Kidney epithelial cell (primary cell): ENCODE measurements at places on chromosomes 2 and 18. TPM values are rescaled to one million over a fixed set of nuclear protein-coding genes. Genes with fewer than 3 reads are reported as not detected.

DNA sequence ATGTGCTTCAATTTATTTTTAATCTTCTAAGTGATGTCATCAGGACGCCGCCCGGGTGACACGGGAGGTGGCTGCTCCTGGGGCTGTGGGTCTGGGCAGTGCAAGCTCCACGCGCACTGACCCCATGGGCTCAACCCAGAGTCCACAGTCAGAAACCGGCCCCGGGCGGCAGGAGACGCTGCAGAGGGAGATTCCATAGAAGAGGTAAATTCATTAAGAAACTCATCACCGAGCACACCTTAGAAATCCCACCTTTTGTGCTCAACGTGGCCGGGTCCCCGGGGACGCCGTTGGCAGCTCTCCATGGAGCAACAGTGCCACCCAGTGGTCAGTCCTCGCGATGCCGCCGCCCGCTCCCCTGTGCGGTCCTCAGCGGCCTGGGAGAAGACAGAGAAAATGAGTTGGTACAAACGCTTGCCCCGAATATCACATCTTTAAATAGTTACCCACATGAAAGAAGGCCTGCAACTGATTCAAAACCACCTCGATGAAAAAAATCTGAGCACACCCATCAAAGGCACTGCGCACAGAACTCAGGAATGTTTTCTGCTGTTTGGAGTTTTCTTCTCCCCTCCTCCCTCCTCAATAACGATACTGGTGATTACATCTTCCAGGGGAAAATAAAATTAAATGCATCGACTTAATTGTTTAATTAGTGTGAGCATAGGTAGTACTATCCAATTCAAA lies 92.6 kb downstream of the CMPK2 start:
- DNase-seq, result no peak

GRCh38 chr18:24168496-24168895 lies 29.6 kb downstream of the CABYR start:
- DNase-seq, result no peak

GRCh38 chr2:157782057-157782845 lies 93.9 kb downstream of the ACVR1 start:
- DNase-seq, result no peak

DNA sequence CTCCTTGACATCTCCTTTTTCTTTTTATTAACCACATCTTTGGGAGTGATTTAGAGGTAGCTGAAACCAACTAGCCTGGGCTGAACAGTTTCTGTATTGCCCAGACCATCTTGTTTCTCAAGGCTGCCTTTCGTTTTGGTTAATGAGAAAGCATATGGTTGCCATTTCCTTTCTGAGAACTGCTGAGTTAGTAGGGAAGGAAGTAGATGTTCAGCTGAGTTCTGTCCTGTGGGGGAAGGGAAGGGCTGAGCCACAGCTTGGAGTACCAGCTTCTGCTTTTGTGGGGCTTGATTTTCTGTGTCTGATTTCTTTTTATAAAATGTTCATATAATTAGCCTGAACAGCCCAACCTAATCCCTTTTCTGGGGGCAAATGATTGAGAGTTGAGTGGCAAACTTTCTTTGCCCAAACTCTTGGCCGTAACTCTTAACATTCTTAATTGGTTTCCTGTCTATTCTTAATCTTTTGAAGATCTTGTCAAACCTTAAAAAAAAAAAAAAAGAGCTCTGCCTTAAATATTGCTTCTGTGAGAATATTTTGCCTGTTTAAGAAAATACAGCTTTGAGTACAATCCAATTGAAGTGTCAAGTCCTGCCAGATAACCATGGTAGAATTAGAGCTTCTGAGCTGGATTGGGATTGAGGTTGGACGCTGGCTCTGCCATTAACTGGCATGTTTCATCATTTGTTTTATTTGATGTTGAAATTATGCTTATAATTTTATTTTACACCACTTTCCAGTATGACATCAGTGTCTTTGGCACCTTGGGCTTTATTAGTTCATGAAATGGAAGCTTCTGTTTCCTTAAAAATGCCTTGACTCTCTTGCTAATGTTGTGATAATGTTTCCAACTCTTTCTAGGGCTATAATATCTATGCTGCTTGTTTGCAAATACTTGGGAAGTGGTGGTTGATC lies 1.9 kb upstream of the NABP1 start:
- no peak for DNase-seq

SERPINB3 gene
- total RNA-seq, result not detected in 2 replicates
